ENCODE measurements at places on chromosomes 7 and 10. TPM values are rescaled to one million over a fixed set of nuclear protein-coding genes. Genes with fewer than 3 reads are reported as not detected.

Gene STRIP2
- 1.7 TPM for polyA plus RNA-seq

Gene OR2A5
- polyA plus RNA-seq: 0.10 TPM

Gene ACSL5
- 22.2 TPM for polyA plus RNA-seq

Gene FAM13C
- 2.2 TPM for polyA plus RNA-seq

Gene SLK
- 13.8 TPM for polyA plus RNA-seq

Gene PRSS2
- 273 TPM for polyA plus RNA-seq

Gene CALHM2
- 7.9 TPM for polyA plus RNA-seq

Gene AKR1C4
- 0.52 TPM for polyA plus RNA-seq

Gene CNPY1
- polyA plus RNA-seq: not detected

Gene PILRA
- polyA plus RNA-seq: 1.1 TPM

Gene HYAL4
- not detected for polyA plus RNA-seq

Gene ANKRD61
- 0.81 TPM for polyA plus RNA-seq

Gene CHAT
- polyA plus RNA-seq: 0.88 TPM

Gene SVOPL
- 0.44 TPM for polyA plus RNA-seq
